B cell (primary cell): ENCODE measurements at places on chromosomes 1 and 21.

DNA sequence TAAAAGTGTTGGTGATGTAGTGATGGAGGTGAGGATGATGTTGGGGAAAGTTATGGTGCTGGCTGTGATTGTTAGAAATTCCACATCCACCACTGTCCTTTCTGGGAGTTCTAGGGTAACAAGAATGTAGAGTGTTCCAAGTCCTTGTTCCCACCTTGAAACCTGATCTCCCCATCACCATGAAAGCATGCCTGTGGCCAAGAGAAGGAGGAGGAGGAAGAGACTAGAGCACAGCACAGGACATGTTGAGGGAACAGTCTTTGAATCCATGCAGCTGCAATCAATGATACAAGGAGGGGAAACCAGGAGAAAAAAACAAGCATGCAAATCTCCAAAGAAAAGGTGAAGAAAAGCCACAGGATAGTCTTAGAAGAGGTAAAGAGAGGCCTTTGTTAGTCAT, 45.9 kb upstream of the ARTN start:
- DNase-seq: no peak

- DNase-seq: no peak
Measured at GRCh38 chr1:48208652-48209051, 13.9 kb upstream of the SLC5A9 start.

DNA sequence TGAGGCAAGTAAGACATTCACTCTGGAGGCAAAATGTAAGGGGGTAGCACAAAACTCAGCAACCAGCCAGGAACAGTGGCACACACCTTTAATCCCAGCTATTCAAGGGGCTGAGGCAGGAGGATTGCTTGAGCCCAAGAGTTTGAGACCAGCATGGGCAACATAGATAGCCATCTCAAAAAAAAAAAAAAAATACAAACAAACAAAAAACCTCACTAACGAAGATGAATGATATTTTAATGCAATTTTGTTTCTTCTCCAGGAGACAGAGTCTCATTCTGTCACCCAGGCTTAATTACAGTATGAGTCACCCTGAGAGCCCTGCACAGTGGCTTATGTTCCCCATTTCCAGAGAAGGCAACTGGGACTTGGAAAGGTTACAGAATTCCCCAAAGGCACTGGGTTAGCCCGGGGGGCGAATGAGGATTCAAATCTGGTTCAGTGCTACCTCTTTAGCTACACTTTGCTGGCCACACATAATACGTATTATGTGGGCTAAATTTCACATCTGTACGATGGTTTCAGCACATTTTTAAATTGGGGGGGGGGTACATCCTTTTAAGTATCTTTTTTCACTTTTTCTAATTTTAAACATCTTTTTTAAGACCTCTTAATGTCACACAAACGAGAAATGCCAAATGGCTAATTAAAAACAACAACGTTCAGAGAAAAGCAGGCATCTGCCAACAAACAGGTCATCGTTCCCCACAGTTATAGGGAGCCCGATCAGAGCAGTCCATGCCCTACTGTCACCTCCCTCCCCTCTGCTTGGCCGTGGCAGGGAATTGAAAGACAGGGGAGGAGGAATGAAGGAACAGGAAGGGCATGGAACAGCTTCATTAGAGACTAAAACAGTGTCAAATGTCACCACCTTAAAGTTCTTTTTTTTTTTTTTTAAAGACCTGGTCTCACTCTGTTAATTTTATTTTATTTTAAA, 3.5 kb downstream of the CELA2A start:
- no peak for DNase-seq

- DNase-seq: no peak
Measured at GRCh38 chr1:176811511-176812288, 348.7 kb downstream of the PAPPA2 start.

- no peak for DNase-seq
Measured at GRCh38 chr1:39148942-39149341, 55.6 kb upstream of the MACF1 start.

DNA sequence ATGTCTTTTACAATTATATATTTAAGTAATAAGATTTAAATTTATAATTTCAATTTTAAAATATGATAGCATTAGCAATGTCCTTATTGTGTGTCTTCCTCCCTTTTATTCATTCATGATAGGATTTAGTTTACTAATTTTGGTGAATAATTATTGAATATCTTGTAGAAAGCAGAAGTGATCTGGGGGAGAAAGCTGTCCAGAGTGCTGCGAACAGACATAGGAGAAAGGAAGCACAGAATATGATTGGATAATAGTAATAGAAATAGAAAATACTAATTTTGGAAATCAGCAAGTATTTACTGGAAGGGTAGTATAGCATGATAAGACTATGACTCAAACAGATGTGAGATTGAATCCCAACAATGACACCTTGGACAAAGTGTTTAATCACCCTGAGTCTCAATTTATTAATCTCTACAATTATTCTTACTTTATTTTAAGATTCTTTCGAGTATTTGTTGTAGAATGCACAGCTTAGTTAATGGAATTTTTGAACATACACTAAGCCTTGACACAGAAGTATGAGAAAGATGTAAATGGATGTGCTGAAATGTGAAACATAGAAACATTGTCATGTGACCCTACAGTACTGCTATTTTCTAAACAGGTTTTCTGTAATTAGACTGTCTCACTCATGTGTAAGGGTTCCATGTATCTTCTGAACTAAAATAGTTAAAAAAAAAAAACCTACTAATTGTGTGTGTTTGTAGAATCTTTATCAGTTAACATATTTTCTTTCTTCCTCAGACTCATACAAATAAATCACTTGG, 7.9 kb downstream of the SH3GLB1 start:
- no peak for DNase-seq

DNA sequence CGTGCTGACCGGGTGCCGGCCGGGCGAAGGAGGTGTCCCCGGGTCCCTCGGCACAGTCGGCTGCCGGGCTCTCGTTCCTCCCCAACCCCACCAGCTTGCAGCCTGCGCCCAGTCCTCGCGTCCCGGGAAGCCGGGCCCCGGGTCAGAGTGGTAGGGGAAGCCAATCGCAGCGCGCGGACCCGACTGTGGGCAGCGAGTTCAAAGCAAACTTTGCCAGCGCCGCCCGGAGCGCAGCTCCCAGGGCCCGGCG, 328 bp downstream of the MYCL start:
- DNase-seq: no peak

DNA sequence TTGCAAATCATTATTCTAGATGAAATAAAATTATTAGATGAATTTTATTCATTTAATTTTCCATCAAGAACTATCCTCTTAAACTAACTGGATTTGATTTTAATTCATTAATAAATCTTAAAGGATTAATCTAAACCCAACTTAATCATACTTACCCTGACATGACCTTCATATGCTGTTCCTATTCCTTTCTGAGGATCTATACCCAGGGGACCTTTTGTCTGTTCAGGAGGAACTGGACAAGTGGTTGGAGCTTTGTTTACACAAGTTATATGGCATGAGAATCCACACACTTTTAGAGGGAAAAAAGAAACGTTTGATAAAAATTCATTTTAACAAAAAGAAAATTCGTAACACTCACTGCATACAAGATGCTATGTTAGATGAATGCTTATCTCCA, 95.2 kb downstream of the COQ8A start:
- DNase-seq: no peak

DNA sequence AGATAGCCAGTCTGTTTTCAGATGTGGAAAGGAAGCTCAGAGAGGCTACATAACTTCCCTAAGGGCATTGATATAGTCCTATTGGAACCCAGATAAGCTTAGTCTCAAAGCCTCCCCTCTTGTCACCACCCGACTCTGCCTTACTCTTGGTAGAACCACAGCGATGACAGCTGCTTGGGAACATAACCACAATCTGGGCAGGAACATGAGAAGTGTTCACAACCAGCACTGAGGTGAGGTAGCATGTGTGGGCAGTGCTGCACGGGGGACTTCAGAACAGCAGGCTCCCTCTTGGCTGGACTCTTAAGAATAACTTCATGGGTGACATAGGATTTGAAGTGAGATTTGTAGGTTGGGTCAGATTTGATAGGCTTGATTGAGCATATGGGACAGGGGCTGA, 9.3 kb upstream of the S100A10 start:
- DNase-seq: no peak

DNA sequence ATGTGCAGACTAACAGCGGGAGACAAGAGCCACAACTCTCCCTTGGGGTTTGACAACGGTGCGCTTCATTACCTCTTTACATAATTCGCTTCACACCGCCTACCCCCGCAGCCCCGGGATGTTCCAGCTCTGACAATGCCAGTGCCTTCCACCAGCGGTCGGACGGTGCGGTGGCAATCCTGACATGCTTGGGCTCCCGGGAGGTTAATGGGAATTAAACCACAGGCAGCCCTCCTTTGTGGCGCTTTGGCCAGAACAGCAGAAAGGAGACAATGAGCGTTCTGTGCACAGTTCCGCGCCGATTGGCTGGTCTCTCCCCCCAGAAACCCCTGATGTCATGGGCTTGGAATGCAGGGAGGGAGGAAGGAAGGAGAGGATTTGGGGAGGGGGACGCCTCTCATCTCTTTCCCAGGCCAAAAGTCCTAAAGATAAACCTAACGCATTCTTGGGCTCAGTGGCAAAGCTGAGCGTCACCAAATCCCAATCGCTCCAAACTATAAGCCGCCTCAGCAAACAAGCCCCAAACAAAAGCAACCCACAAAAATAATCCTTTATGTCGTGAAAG, 1.3 kb downstream of the CNN3 start:
- peak; percentile 76 for DNase-seq

- DNase-seq: no peak
Measured at GRCh38 chr1:42006836-42007235, 88.1 kb upstream of the HIVEP3 start.

- DNase-seq: no peak
Measured at GRCh38 chr1:216788671-216789070, 65.4 kb upstream of the ESRRG start.

GRCh38 chr1:964691-965525, 1.4 kb upstream of the PLEKHN1 start:
- DNase-seq: no peak

- no peak for DNase-seq
Measured at GRCh38 chr1:116682641-116683221, 15.2 kb upstream of the IGSF3 start.

DNA sequence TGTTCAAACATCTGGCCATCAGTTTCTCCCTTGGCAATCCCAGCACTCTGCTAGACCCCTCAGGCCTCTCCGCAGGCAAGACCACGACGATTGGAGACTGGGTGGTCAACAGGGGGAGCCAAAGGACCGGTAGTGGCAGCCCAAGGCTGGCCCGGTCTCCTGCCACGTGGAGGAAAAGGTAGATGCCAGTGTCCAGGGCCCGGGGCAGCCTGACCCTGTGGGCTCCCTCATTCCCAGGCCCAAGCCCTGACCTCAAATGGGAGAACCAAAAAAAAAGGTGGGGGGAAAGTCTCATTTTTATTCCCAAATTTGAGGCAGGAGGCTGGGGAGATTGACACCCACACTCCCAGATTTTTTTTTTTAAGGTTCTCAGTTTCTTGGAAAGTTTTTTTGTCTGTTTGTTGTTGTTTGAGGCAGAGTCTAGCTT, 24.8 kb downstream of the S100A6 start:
- peak; percentile 81 for DNase-seq
